ENCODE measurements at places on chromosomes 5 and 9.

GRCh38 chr5:139952574-139952973 is 90.5 kb downstream of the NRG2 start:
- no peak for DNase-seq

GRCh38 chr9:73093740-73094379 is 57.8 kb upstream of the ANXA1 start:
- no peak for DNase-seq

- DNase-seq: no peak
Measured at GRCh38 chr9:87193925-87194868, 246.9 kb upstream of the GAS1 start.

GRCh38 chr9:133427658-133428348 is 5.6 kb downstream of the ADAMTS13 start:
- DNase-seq: no peak

GRCh38 chr9:23638837-23639426 is 187.1 kb downstream of the ELAVL2 start:
- DNase-seq: no peak

GRCh38 chr5:16412556-16412955 is 53.0 kb downstream of the ZNF622 start:
- DNase-seq: no peak

DNA sequence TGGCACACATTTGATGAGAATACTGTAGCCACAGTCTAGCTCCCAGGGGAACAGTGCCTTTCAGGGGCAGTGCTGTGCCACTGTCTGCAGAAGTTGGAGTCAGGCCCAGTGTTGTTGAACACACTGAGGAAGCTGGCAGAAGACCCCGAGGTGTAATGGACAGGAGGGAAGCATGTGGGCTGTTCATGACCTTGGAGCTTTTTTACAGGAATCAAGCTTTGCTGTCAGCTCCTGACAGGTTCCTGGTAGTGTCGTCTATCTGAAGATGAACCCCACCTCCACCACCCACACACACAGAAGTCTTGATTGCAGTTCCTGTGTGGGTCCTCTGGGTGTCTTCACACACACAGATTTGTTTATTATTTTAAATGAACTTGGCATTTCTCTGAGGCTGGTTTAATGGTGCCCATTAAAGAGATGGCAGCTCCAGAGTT is 40.3 kb upstream of the TNFAIP8 start:
- DNase-seq: no peak

GRCh38 chr9:366620-367019 is 152.0 kb downstream of the DOCK8 start:
- DNase-seq: no peak

DNA sequence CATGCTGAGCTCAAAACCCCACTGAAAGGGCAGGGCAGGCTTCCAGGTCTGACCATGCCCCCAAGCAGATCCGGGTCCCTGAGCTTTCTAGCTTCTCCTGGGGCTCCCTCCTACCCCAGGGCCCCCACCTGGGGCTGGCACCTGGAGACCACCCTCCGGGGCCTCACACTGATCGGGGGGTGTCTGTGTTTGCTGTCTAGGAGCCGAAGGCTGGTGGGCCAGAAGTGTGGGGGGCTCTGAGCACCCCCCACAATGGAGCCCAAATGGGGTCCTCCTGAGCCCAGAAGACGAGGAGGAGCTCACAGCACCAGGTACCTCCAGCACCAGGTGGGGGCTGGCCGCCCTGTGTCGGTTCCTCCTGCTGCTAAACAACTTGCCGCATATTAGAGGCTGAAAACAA is 39.8 kb downstream of the LAMC3 start:
- DNase-seq: no peak

All from T-helper 9 cell (primary cell).